ENCODE measurements at places on chromosomes 6 and 20.

- DNase-seq, result no peak
Measured at GRCh38 chr6:39731565-39731964, 6.4 kb upstream of the KIF6 start.

DNA sequence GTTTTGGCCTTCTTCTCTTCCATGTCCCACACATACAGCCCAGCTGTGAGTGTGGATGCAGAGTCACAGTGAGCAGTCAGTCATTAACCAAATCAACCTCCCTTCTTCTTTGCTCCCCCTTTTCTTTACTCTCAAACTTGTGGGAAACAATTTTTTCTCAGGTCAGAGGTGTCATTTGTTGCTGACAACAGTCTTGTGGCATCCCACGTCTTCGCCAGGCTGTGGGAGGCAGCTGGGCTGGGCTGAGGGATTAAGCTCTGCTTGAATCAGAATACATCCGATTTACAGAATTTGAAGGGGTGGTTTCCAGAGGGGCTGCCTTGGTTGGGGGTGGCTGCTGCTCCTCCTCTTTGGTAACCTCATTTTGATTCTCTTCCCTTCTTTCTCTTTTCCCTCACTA, 40.5 kb downstream of the SCGN start:
- no peak for DNase-seq

DNA sequence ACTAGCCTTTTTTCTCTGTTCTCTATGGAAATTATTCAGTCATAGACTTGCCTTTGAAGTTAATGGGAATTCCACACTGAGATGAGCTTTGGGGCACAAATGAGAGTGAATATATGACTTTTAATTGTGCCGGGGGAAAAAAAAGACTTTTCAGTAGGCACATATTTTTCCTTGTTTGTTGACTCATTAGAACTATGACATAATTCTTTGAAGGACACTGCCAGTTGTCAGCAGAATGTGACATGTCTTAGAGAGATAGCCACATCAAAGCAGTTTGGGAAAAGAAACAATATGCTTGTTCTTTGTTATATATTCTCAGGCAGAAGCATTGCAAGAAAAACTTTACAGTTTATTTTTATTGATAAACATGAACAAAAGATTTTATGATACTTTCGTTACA, 138.3 kb downstream of the COL9A1 start:
- no peak for DNase-seq

- no peak for DNase-seq
Measured at GRCh38 chr6:113876695-113877094, 19.6 kb downstream of the MARCKS start.

DNA sequence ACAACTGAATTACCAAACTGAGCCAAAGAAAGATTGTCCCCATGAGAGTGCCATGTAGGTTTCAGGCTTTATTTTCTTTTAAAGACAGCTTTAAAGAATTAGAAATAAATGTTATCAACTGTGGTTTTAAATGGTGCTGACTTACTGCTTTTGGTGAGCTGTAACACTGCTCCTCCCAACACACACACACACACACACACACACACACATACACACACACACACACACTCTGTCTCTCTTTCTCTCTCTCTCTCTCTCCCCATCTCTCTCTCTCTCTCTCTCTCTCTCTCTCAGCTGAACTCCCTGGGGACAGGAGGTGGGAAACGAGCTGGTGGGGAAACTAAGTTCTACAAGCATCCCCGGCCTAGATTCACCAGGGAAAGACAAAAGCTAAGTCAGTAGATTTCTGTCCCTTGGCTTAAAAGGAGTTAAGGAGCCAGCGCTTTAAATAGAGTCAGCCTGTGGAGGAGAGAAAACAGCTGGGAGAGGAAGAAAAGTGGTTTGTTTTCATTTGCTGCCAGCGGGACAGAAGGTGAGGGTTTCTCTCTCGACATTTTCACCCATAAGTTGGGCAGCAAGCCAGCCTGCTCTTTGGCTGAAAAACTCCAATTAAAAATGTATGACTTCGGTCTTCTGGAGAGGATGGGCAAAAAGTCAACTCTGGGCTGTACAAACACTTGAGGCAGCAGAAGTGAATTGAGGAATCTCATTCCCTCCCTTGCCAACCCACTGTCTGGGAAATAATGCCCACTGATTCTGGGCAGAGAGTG, 27.4 kb downstream of the CBLN4 start:
- DNase-seq, result no peak

DNA sequence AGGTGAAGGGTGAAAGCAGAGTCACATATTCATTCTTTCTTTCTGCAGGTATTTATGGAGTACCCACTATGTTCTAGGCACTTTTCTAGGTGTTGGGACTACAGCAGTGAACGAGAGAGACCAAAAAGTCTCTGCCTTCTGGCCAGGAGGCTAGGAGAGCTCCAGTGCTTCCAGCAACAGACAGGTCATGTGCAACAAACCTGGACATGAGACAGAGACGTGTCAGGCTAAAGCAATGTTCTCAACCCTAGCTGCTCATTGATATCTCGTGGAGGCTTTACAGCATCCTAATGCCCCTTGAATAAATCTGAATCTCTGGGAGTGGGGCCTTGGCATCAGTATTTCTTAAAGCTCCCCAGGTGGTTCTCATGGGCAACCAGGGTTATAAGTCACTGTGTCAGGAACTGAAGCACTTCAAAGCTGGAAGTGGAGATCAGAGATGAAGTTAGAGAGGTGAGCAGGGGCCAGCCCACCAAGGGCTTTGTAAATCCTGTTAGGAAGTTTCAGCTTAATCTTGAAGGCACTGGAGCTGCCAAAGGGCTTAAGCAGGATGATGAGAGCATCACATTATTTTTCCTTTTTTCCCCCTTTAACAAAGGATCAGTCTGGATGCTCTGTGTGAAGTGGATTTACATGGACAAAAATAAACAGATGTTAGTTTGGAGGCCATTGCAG, 13.0 kb upstream of the TBCC start:
- no peak for DNase-seq

- no peak for DNase-seq
Measured at GRCh38 chr6:167746390-167746907, 80.3 kb upstream of the AFDN start.

Measured in fibroblast of skin of left biceps (primary cell).